ENCODE measurements at places on chromosomes 6 and 20.

DNA sequence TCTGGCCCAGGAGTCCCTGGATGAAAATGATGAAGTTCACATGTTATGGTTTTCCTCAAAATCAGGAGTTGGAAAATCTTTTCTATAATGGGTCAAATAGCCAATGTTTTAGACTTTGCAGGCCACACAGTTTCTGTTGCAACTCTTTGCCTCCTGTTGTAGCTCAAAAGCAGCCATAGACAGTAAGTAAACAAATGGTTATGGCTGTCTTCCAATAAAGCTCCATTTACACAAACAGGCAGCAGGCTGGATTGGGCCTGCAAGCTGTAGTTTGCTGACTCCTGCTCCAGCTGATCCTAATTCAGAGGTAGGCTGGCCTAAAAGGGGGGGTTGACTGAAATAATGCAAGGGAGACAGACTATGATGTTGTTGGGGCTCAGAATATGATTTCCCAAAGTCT is 33.0 kb downstream of the METTL24 start:
- peak; percentile 52 for DNase-seq

DNA sequence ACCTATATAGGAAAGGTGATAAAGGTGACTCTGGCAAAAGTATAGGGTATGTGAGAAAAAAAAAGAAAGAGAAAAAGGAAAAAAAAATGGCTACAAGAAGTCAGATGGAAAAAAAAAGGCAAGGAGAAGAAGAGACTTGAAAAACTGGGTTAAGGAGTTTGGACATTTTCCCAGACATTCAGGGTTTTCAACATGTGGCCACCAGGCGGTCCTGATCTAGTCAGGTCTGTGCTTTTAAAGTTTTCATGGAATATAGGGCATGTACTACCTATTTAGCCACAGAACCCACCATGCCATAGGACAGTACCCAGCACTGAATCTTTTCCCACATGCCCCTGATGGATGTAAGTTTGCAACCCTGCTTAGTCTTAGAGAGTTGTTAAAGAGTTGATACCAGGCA is 433.7 kb downstream of the MAFB start:
- no peak for DNase-seq

- no peak for DNase-seq
Measured at GRCh38 chr6:11785415-11785773, 6.8 kb upstream of the ADTRP start.

DNA sequence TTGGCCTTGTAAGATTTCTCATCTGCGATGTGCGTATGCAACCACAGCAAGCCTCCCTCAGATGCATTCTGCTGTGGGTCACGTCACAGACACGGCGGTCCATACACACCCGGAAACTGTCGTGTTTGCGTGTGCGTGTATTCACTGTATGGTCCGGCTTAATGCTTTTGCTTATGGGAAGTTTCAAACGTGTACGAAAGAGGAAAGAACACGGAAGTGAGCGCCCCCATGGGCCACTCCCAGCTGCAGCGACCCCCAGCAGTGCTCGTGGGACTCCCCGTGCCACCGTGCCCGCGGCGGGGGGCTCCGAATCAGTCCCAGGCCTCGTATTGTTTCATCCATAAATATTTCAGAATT is 10.2 kb downstream of the DLL1 start:
- no peak for DNase-seq

DNA sequence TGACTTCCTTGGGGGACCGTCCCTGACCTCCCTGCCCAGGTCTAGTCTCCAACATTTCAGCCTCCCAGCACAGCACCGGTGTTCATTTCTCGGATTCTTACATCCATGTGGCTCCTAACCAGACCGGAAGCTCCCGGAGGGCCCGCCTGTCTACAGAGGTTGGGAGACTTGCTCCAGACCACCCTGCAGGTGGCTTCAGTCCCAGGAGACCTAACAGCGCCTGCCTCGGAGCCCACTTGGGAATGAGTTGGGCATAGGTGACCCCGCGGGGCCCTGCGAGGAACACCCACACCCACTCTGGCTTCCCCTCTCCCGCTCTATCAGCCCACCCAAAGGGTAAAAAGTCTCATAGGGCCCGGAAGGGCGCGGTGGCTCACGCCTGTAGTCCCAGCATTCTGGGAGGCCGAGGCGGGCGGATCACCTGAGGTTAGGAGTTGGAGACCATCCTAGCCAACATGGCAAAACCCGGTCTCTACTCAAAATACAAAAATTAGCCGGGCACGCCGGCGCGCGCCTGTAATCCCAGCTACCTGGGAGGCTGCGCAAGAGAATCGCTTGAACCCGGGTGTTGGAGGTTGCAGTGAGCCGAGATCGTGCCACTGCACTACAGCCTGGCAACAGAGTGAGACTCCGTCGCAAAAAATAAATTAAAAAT is 5.4 kb downstream of the DPPA5 start:
- DNase-seq = no peak

GRCh38 chr20:20695250-20695816 is 17.1 kb downstream of the RALGAPA2 start:
- DNase-seq = no peak

DNA sequence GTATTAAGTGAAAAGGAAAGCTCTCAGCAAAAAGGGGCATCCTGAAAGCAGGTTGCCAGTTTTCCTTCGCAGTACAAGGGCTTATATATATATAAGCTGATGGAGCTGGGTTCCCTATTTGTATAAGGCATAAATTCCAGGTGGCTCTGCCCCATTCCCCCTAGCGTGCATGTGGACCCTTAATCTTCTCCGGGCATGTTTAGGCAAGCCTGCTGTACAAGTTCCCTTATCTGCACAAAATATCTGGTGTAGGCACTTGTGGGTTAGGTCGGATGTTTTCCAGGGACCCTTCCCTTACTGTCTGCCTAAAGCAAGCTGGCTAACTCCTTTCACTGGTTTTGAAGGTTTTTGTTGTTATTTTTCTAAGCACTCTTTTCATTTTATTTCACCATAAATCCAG is 140.7 kb downstream of the FUT9 start:
- no peak for DNase-seq

DNA sequence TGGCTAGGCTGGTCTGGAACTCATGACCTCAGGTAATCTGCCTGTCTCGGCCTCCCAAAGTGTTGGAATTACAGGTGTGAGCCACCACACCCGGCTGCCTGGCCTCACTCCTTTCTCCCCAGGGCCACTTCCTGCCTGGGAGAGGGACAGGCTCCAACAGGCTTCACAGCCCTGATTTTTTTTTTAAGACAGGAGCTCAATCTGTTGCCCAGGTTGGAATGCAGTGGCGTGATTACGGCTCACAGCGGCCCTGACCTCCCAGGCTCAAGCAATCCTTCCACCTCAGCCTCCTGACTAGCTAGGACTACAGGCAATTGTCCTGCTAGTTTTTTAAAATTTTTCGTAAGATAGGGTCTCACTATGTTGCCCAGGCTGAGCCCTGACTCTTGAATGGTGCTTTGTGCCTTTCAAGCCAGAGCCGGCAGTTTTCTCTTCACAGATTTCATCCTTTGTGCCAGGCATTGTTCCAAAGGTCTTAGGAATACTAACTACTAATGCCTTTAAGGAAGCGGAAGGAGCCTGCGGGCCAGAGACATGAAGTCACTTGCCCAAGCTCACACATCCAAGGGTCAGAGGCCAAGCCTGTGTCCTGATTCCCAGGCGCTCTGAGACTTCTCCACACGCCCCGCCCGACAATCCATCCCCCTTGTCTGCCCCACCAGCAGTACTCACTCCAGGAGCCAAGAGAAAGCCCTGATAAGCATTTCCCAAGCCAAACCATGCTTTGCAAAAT is 19.2 kb downstream of the CAPN11 start:
- no peak for DNase-seq

- DNase-seq = no peak
Measured at GRCh38 chr20:61810066-61810737, 255.5 kb downstream of the TAF4 start.

- no peak for DNase-seq
Measured at GRCh38 chr6:7786214-7786661, 60.3 kb downstream of the BMP6 start.

- no peak for DNase-seq
Measured at GRCh38 chr6:147643341-147644200, 135.1 kb downstream of the SAMD5 start.

DNA sequence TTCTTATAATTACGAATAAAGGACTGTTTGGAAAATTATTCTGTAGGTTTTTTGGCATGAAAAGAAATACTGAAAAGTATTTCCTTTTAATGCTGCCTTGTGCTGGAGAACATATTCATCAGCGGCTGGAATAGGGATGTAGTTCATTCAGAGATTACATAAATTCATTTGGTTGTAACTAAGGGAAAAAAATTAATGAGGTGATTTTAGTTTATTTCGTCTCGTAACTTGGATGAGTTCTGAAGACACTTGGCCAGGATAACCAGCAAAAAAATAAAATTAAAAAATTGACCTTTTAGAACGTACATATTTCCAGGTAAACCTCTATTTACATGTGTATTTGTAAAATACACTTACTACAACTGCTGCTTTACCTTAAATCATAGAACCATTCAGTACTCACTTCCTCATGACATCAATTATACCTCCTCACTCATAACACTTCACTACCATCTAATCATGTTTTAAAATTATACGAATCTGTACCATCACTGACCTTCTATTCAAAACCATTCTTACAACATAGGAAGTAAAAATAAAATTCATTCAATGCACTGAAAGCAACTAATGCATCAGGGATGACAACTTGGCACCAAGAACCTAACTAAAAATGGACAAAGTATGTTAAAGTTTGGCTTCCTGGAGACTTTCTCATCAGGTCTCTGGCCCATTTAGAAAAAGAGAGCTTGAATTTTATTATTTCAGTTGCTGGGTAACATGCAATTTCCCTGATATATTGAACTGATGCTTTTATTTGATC is 17.2 kb downstream of the KLHL31 start:
- DNase-seq = no peak

GRCh38 chr20:11906626-11907480 is 10.8 kb upstream of the BTBD3 start:
- no peak for DNase-seq

DNA sequence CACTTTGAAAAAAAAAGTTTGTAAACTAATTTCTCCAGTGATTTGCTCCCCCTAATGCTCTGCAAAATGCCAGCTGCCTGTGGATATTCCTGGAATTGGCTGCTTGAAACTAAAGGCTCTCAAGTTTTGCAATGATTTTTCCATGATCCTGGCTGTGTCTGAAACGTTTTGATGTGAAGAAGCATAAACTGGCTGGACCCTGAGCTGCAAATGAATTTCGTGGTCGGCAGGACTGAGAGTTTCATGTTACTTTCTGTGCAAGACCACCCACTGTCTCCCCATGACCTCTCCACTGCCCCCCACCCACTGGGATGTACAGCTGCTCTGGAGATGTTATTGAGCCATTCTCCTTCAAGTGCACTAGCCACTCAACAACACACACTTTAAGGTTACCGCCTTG is 171.3 kb upstream of the SSTR4 start:
- no peak for DNase-seq

- DNase-seq = no peak
Measured at GRCh38 chr6:158627168-158627939, 17.2 kb downstream of the DYNLT1 start.

- DNase-seq = no peak
Measured at GRCh38 chr6:135267085-135267484, 86.0 kb downstream of the MYB start.

- DNase-seq = no peak
Measured at GRCh38 chr6:149755300-149756260, 6.0 kb downstream of the PCMT1 start.

DNA sequence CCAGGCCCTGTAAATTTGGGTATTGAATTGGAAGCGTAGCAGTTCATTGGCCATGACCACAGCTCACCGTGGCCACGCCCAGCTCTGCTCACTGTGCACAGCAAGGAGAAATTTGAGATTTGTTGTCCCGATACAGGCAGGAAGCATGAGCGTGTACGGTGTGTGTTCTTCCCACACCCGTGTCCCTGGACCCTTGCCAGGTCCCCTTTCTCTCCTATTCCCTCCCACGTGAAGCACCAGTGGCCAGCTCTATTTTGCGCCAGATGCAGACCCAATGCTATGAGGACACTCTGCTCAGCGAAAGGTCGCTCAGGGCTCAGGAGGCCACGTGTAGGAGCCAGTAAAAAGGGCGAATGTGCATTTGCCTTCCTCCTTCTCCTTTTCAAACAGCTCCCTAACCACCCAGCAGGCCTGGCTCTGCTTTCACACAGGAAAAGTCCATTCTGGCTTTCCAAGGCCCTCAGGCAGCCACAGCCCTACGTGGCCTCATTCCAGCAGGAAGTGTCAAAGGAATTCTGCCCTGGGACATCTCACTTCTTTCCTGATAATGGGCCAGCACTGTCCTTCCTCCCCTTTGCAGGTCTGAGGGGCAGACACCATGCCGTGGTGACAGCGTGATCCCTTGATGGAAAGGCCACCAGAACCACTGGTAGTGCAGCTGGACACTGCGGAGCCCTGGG is 499.2 kb upstream of the CDH4 start:
- DNase-seq = peak; percentile 12

- no peak for DNase-seq
Measured at GRCh38 chr6:94052749-94053148, 633.4 kb upstream of the EPHA7 start.

- DNase-seq = no peak
Measured at GRCh38 chr20:43554369-43554768, 4.5 kb upstream of the SGK2 start.

DNA sequence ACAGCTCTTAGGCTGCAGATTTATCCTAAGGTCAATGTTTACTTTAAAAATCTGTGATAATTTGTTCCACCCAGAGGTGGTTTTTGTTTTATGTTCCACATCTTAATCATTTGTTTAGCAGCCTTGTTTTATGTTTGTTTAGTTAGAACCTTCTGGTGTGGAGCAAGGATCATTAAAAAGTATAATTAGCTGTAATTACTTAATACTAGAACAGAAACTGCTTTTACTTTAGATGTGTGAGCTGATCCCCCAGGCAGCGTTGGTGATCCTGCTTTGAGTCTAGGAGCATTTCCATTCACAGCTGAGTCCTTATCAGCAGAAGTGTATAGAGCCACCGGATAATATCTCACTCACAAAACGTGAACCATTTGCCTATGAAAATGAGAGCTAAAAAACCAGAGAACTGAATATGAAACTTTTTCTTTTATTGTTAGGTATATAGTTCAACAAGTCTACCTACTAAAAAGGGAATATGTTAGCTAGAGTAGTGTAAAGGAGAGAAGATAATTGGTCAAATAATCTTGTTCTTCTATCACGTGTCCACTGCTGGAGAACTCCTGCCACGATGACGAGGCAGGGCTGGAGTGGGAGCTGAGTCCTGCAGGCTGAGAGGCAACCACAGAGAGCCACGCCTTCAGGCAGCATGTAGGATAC is 78.5 kb downstream of the TRMT11 start:
- no peak for DNase-seq

- no peak for DNase-seq
Measured at GRCh38 chr6:86118271-86118670, 475.6 kb upstream of the SYNCRIP start.

GRCh38 chr6:154234019-154234772 is 122.4 kb downstream of the IPCEF1 start:
- DNase-seq = no peak

GRCh38 chr6:166341977-166342348 is 382 bp downstream of the SFT2D1 start:
- no peak for DNase-seq

GRCh38 chr20:12255461-12255970 is 337.8 kb downstream of the BTBD3 start:
- DNase-seq = no peak

Measured in renal cortex interstitium (tissue), 15 donors.